ENCODE measurements at places on chromosomes 7 and 10.

DNA sequence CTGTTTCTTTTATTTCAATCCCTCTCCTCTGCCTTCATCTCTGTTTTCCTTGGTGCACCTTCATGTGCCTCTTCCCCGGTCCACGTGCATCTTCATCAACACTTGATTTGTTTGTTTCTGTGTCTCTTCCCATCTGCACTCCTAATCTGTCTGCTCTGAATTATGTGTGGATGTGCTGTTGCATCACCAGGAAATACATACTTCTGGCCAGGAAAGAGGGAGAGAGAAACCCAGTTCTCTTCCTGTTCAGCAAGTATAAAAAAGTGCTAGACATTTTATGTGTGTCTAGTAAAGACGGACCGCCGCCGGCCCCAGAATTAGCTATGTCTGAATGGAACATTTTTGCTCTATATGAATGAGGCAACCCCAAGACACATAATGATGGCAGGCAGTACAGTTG is 93.8 kb downstream of the CALD1 start:
- DNase-seq: peak; percentile 70

DNA sequence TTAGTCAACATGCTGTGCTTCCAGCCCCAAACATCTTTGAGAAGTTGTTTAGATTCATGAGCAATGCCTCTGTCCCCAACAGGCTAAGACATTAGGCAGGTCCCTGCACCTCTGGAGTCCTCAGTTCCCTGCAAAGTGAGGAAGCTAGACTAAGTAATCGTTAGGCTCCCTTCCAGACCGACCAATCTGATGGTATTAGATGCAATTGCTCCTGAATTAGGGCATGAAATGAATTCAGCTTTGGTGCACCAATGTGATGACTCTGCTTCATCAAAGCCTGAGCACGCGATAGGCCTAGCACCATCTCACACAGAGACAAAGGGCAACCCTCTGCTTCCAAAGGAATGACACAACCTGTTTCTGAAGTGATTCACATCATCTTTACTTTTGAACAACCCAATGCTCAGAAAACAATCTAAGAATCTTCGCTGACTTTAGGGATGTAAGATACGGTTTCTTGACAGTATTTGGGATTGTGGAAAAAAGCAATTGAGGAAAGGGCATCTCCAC is 723 bp upstream of the TES start:
- no peak for DNase-seq

DNA sequence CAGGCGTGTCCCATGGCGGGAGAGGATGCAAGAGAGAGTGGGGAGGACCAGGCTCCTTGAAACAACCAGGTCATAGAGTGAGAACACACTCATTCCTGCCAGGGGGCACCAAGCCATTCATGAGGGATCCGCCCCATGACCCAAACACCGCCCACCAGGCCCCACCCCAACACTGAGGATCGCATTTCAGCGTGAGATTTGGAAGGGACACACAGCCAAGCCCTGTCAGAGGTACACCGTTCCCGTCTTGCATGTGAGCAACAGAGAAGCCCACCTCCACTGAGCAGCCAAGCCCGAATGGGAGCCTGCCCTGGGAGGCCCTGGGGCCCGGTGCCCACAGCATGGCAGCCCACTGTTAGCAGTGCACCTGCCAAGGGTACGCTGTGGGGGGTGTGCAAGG is 7.9 kb upstream of the ARPC1B start:
- no peak for DNase-seq

- DNase-seq: no peak
These were observed 156.8 kb downstream of the RNF216 start for GRCh38 chr7:5624386-5625365.

DNA sequence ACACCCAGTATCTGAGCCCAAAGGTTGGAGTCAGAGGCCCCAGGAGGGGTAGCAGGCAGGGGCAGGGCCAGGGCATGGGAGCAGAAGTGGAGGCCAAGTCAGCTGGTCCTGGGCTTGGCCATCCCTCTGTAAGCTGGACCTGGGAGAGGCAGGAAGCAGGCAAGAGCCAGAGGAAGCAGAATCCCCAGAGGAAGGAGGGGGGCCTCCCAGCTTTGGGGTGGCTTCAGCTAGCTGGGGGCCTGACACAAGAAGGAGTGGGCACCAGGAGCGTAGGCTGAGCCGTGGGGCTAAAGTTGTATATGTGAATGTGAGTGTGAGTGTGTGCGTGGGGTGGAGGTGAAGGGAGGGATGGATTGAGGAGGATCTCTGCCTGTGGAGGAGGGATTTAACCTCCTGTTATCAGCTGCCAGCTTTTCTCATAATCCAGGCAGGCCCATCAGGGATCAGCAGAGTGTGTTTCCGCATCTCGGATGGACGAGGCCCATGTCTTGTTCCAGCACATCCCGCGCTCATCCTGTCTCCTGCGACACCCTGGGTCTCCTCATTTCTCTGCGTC is 54.0 kb downstream of the NEURL1 start:
- DNase-seq: no peak

GRCh38 chr7:148782757-148783456 is 84.2 kb downstream of the CUL1 start:
- no peak for DNase-seq

- DNase-seq: no peak
These were observed 29.7 kb upstream of the GPAM start for GRCh38 chr10:112213098-112213823.

DNA sequence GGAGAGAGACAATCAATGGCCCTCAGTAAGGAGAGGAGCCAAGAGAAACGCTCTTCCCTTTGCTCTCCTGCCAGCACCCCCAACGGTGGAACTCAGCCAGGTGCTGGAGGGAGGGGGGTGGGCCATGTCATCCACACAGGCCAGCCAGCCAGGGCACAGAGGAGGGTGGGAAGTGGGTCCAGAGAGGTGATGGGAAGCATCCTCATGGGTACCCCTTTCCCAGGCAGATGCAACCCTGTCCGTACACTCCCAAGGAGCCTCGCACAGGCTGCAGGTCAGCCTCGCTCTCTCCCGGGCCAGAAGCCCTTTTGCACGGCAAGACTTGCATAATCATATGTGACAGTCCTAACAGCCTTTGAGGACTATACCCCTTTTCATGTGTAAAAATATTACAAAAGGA is 142.0 kb upstream of the NAMPT start:
- DNase-seq: no peak

- DNase-seq: no peak
These were observed 113.2 kb downstream of the WDR37 start for GRCh38 chr10:1169186-1169885.

DNA sequence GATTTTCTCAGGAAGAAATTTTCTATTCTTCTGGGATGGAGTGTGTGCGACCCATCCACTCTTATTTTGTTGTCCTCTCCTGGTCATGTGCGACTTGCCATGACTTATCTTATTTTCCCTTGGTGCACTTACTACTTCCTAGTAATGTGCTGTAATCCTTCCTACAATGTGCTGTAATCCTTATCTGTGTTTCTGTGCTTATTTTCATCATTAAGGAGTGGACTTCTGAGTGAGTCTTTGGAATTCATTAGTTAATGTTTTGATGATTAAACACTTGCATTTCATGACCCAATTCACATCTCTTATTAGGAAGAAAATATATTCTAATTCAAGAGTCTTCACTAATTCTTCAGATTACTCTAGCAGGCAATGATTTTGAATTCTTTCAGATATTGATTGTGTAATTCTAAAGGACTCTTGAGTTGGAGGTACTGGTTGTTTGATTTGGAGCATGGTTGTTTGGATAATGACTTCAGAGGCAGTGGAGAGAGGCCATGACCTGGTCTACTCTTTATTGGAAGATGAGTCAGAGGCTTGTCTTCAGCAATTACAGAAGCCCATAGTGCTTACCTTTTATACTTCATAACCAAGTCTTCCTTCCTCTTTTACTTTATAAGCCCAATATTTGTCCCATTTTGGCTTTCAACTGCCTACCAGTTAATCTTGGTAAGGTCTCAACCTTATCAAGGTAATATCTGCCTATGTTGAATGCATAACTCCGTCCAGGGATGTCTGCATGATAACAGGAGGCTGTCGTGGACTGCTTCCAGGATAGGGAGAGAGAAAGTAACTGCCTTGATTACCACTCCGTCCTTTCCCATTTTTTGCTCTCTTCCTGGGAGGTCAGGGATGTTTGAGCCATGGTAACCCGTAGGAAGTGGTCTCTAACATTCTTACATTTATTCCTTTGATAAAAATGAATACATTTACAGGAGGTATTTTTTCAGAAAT is 278.3 kb upstream of the SP8 start:
- no peak for DNase-seq

GRCh38 chr7:3112479-3113134 is 68.9 kb upstream of the CARD11 start:
- DNase-seq: no peak

- DNase-seq: peak; percentile 16
These were observed 85.0 kb downstream of the SGMS1 start for GRCh38 chr10:50538555-50539398.

DNA sequence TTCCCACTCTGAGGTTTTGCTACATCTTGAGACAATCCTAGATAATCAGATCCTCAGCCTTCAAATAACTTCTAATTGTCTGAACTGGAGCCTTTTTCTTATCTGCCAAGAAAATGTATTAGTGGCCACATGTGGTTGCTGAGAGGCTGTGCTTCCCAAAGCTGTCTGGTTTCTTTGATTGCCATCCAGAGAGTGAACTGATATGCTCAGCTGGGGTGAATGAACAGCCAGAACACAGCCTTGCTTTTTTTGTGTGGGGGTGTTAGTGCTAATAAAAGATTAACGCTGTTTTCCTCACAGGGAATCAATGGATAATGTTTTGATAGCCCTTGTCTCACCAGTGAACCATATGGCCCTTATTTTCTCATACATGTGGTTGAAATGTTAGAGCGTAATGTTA is 66.9 kb downstream of the BBS9 start:
- DNase-seq: no peak

DNA sequence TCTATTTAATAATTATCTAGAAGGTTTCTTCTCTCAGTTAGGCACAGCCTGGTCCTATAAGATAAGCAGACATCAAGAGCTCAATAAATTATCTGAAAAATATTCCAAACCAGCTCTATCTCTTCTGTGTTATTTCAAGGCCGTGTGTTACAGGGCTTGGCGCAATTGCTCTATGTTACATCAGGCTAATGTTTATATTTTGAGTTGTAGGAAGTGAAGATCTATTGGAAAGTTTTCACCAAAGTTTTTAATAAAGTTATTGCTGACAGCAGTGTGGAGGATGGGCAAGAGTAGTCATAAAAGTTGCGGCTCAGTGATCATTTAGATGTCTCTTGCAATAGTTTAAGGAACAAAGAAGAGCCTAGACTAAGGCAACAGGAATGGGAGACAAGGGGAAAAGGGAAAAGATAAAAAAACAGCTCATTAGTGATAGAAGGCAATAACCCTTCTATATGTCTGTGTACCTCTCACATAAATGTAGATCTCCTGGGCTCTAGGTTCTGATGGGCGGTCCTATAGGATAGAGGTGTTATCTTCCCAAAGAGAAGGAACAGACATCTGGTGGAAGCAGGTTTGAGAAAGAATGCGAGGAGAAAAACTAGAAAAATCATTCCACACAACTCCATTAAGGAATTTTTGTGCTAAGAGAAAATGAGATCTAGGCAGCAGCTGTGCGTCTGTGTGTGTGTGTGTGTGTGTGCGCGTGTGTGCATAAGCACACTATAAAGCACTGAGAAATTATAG is 5.9 kb upstream of the ANKRD7 start:
- no peak for DNase-seq

DNA sequence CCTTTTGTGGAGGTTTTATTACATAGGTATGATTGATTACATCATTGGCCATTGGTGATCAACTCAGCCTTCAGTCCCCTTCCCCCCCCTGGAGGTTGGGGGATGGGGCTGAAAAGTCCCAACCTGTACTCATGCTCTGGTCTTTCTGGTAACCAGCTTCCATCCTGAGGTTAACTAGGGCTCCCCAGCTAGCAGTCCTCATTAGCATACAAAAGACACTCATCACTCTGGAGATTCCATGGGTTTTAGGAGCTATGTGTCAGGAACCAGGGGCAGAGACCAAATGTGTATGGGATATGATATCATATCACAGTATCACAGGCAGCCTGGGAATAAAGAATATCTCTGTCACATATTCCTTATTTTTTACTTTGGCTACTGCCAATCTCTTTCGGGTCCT is 13.6 kb downstream of the CCSER2 start:
- no peak for DNase-seq

DNA sequence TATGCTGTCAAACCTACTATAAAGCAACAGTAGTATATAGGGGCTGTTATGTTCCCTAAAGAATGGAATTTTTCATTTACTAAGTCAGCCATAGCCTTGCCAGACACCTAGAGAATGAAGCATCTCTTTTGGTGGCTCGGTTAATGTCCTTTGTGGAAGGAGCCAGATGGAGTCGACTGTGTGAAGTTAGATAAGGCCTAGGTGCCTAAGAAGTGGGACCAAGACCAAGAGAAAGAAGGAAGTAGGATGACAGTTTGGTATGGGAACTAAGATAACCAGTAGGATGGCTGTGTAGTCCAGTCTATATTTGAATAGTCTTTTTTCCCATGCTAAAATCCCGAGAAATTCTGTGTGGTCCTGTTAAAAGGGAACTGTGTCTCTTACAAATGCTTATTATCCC is 62.2 kb downstream of the REEP3 start:
- no peak for DNase-seq

DNA sequence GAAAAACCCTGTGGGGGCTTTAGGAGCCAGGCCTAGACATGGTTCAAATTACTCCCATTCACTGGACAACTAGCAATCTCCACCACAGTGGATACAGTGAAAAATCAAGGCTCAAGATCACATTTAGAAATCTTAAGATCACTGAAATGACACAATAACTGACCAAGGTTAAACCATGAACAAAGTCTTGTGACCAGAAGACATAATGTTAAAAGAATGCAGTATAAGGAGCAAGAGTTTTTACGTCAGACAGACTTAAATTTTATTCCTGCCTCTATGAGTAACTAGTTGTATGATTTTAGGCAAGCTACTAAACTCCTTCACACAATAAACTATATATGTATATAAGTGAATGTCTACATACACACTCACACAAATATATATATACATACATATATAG is 68.5 kb downstream of the MICU1 start:
- DNase-seq: peak; percentile 46
